Fibroblast of the conjunctiva (primary cell): ENCODE measurements at places on chromosomes 7 and 10.

- DNase-seq = no peak
Observed at GRCh38 chr7:135100856-135101255, 47.0 kb upstream of the TMEM140 start.

DNA sequence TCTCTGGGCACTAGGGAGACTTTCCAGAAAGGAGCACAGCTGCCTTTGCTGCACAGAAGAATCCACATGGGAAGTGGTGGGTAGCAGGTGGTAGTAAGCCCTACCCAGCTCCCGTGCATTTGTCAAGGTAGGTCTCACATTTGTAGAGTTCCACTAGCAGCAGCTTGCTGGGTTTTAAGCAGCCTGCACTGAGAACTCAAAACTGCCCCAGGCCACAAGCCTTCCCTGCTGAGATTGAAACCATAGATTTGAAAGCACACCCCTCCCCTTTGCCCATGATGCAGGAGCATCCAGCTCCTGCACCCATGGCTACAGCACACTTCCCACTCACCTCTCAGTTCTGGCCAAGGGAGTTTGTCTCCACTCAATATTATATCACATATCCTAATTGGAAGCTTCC, 604.5 kb upstream of the STEAP1 start:
- no peak for DNase-seq

DNA sequence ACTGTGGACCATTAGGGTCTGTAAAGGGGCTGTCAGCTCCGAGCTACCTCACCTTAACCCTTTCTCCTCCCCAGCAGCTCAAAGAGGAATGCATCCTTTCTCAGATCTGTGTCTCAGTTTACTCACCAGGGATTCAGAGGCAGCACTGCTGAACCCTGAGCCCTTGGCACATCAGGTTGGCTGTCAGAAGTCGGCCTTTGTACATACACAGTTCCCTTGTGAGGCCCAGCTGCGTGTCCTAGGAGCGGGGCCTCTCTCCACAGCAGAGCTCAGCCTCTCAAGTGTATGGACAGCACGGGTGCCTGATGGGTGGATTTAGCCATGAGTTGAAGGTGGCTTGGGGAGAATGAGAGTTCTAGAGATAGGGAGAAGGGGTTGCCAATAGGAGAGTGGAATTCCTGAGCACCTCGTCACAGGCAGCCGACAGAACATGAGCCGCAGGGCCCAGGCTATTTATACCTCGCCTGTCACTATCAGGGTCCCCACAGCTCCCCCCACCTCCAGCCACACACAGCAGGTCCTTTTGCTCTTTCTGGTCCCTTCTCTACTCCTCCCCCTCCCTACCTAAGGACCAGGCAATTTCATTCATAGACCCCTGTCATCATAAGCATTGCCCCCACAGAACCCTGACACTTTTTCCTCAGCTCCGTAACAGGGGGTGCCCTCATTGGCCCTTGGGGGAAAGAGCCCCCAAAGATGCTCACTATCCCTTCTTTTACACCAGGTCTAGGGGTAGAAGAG, 2.1 kb upstream of the FLNC start:
- peak; percentile 34 for DNase-seq

GRCh38 chr7:30162622-30163124, 27.9 kb downstream of the MTURN start:
- DNase-seq = peak; percentile 42

- no peak for DNase-seq
Observed at GRCh38 chr10:48996329-48996728, 56.7 kb upstream of the LRRC18 start.

DNA sequence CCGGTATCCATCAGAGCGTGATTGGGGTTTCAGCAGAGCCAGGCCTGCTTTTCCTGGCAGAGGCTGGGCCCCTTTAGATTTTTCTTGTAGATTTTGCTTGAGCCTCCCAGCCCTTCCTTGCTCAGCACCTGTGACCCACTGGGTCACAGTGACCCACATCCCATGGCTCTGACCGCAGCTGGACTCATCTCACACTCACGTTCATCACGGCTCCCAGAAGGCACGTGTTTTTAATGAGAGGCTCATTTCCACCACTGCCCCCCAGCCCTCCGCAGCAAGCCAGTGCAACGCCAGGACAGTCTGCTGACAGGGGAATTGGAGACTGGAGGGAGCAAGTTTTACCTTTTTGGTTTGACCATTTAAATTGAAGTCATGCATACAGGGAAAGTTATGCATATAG, 155.7 kb downstream of the CUX1 start:
- DNase-seq = no peak

DNA sequence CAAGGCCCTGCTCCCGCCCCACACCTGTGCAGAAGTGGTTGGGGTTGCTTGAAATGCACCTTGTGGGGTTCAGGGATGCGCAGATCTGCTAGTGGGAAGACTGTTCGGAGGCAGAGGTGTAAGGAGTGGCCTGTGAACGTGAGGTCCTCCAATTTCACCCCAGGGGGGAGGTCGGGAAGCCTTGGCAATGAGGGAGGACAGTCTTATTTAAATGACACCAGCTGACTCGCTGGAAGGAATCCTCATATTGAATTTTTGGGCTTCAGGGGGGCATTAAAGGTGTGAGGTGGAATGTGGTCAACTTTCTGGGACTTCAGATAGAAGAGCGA, 218.8 kb upstream of the CELF2 start:
- no peak for DNase-seq

- DNase-seq = no peak
Observed at GRCh38 chr7:74051629-74052410, 23.8 kb downstream of the ELN start.

DNA sequence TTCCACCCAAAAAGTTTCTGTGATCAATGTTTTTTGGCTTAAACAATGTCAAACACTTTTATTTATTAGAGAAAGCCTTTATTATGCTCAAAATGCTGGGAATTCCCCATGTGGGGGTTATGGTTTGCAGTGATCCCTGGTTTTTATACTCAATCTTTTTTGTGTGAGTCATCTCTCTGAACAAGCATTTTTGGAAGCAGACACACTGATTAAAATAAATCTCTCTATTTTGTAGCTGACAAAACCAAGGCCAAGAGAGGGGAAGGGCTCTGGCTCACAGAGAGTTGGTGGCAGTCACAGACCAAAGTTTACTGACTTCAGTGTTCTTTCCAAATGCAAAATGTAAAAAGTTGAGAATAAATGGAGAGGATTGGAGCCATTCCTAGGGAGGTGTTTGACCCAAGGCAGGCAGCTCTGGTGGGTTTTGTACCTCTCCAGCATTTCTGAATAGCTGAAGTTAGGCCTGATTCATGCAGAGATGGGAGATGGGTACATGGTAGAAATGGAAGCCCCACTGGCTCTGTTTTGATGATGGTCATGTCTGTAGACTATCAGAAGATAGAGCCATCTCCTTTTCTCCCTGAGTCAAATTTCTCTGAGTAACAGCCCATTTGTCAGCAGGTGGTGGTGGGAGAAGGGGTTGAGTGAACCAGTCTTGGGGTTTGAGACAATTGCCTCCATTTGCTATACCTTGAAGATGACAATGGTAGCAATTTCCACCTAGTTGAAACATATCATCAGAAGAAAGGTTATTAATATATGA, 45.4 kb upstream of the NAMPT start:
- DNase-seq = peak; percentile 13

DNA sequence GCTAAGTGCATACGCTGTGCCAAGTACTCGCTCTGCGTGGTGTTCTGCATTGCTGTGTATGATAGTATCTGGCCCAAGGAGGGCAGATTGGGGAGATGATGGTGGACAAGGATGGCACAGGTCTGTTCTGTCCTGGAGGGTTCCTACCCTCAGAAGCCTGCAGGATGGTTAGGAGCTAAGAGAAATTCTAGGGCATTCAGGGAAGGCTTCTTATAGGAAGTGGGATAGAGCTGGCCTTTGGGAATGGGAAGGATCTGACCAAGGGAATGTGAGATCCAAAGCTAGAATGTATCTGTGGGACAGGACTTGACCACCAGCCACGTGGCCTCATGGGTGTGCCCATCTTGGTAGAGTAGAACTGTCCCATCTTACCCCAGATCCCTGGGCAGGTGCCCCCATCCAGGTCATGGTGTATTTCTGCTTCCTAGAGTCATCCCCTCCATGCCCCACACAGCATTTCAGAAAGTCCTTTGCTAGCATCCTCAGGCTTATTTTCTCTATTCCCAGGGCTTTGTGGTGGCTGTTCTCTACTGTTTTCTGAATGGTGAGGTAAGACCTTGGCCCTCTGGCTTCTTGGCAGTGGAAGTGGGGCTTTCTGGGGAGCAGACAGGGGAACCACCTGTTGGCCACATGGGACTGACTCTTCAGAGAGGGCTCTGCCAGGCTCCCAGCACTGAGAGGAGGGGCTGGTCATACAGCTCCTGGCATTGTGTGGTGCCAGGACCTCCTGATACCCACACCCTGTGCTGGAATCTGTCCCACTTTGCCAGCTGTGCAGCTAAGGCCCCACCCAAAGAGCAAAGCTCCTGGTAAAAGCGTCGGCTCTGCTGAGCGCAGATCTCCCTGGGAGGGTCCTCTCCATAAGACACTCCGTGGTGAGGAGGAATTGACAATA, 52.5 kb downstream of the ADCYAP1R1 start:
- DNase-seq = no peak

- peak; percentile 18 for DNase-seq
Observed at GRCh38 chr10:126350216-126350992, 37.9 kb downstream of the ADAM12 start.

DNA sequence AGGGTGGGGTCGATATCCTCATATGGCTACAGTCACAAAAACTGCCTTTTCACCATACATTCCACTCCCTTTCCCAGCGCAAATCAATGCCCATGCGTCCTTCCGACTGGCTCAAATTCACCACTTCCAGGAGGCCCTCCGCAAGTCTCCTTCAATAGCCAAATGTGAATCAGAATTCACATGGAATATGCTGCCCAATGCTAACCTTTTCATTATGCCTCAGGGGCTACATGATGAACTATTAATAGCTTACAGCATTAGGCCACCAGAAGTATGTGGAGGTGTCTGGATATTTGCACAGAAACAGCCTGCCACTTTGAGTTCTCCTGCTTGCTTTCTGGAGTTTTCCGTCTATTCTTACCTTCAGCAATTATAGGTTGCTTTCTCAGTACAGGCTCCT, 27.7 kb downstream of the RGS10 start:
- DNase-seq = no peak

DNA sequence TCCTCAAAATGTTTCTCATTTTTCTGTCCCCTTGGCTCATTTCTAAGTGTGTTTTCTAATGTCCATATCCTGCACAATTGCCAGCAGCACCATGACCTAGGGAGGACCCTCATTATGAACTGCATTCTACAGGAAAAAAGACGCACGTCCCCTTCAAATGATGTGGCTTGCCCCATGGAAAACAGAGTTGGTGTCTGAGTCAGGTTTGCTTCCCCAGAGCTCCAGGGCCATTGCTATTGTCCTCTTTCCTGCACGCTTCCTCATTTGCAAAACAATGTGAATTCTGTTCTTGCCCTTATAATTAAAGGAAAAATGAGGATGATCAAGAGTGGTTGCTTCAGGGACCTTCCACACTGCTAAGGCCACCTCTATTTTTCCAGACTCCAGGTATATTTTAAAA, 14.7 kb upstream of the ASB4 start:
- no peak for DNase-seq

GRCh38 chr10:45373003-45373575, 927 bp upstream of the ALOX5 start:
- no peak for DNase-seq

DNA sequence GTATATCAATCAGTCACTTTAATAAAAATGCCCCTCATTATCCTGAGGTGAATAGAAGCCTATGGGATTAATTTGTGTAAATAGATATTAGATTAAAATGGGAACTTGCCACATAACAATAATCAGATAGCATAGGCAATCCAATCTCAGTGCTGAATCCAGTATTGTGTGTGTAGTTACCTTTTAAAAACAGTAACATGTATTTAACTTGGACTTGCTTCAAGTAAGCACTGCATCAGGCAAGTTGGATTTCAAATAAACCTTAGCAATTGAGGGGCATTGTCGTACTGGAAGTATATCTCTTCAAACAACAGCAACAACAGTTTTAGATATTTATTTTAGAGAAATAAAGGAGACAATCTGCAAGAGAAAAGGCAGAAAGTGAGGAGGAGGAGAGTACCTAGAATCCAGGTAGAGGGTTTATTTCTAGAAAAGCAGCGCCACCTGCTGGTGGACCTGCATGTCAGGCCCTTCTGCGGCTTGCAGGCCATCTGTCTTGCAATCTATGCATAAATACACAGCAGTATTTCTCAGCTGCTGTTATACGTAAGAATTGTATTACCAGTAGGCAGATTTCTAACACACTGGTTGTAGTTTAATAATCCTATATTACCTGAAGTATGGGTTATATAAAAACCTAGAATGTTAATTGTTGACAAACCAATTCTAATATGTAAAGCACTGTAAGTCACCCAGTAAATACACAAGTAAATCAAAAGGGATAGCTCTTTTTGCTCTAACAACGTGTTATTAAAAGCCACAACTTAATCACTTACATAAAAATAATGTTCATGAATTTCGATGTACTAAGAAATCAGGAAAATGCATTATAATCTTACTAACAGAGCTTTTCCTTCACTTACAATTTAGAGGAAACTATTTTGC, 652.8 kb downstream of the KCNMA1 start:
- peak; percentile 66 for DNase-seq

DNA sequence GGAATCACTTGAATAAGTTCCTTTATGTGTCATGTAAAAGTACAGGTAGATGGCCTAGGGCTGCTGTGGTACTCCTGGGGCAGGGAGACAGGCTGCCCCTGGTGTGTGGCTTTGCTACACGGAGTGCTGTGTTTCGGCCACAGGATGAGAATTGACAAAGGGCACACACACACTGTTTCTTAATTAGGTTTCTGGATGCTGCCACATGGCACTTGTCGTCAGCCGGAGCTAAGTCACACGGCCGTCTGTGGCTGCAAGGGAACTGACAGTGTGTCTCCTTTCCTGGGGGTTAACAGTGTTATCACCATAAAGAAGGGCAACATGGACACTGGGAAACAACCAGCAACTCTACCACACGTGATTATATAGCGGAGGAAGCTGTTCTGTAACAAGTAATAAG, 55.7 kb upstream of the CREB5 start:
- no peak for DNase-seq

GRCh38 chr7:158051776-158052175, 535.8 kb downstream of the PTPRN2 start:
- no peak for DNase-seq

GRCh38 chr10:14673189-14673861, 101.4 kb downstream of the FAM107B start:
- no peak for DNase-seq

- no peak for DNase-seq
Observed at GRCh38 chr10:121493521-121493920, 104.7 kb downstream of the FGFR2 start.

DNA sequence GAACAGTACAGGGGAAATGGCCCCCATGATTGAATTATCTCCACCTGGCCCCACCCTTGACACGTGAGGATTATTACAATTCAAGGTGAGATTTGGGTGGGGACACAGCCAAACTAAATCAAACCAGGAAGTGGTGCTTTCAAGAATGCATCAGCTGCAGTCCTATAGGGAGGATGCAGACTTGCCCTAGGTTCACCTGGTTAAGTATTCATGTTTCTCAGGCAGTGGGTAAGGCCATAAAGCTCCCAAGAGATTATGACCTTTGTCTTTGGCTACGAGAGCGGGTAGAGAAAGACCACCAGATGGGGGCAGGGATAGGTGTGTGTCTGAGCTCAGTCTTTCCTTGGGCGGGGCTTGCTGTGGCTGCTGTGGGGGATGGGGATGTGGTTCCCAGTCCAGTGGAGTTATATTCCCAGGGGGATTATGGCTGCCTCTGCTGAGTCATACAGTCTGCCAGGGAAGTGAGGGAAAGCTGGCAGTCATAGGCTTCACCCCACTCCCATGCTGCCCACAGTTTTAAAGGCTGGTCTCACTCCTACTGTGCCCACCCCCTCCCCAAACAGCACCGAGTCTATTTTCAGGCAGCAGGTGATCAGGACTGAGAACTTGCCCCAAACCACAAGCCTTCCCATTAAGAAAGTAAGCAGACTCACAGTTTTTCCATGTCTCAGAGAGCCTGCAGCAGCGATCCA, 8.4 kb upstream of the R3HCC1L start:
- DNase-seq = no peak
